ENCODE measurements at places on chromosomes 3 and 15.

GRCh38 chr15:35465783-35466182 is 80.2 kb downstream of the DPH6 start:
- no peak for DNase-seq

DNA sequence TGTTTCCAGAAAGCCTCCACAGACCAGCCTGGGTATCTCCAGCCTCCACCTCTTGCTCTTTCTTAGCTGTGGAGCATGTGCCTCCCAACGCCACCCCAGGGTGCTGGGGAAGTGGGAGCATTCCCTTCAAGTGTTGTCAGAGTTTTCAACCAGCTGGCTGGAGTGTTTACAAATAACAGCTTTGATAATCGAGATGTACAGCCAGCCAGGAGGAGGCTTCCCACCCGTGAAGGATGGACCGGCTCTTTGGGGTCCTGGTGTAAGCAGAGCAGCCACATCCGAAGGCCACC is 8.5 kb upstream of the OXTR start:
- DNase-seq = no peak

DNA sequence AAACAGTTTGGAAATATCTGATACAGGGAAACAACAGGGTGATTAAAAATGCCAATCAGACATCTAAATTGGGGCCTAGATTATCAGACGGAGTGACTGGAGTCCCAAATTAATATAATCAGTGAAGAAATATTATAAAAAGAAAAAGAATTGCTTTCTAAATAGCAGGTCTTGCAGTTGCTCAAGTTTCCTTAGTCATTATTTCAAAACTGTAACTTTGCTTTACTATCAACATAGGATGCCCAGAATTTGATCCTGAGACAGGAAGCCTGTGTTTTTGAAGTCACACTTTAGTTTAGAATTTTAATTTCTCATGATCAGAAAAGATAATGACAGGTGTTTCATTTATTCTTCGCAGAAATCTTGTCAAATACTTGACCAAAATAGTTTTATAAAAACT is 105.9 kb downstream of the IL1RAP start:
- no peak for DNase-seq

DNA sequence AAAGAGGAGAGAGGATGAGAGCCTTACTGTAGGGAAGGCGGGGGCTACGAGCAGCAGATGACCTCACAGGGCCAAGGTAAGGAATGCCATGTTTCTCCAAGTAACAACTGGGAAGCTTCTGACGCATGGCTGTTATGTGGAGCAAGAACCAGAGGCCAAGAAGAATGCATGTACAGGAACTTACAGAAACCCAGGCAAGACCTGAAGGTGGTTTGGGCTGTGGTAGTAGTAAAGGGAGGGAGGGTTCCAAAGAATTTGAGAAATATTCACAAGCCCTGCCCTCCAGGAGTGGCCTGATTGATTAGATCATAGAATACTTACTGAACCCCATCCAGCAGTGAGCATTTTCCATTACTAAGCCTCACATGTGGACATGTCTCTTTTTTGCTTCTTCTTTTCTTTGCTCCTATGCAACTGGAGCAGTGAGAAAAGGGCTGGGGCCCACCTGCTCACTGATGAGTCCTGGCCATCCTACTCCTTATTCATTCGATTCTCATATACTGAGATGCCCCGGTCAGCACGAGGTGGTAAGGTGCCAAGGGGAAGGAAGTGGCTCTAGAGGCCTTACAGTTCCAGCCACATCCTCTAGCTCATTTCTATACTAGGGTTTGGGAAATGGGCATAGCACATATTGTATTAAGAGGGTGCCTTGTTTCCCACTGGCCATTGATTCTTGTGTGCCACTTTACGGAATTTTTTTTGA is 8.3 kb upstream of the SLC12A8 start:
- no peak for DNase-seq

DNA sequence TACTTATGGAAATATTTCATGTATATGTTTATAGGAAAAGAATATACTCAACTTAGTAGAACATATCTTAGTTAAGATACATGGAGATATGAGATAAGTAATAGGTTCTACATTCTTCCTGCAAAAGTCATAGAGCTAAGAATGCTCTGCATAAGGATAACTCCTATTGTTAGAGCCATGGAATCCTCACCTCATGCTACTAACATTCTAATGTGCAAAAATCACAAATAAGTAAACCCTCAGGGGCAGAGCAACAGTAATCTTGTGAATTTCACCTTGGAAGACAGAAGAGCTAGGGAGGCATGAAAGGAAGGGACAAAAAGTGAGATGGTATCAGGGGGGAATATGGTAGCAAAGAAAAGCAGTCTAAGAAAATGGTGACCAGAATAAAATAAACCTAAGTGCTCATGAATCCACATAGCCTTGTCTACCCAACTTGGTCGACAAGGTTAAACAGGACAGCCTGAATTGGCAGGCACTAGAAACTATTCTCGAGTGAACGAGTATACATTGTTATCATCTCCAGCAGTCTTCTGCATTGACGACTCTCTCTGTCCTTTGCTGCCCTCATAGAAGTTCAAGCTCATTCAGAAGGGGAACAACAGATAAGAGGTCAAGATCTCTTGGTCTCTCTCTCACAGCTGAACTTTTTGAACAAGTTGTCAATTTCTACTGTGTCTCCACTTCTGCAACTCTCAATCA is 52.8 kb downstream of the XRN1 start:
- DNase-seq = no peak

DNA sequence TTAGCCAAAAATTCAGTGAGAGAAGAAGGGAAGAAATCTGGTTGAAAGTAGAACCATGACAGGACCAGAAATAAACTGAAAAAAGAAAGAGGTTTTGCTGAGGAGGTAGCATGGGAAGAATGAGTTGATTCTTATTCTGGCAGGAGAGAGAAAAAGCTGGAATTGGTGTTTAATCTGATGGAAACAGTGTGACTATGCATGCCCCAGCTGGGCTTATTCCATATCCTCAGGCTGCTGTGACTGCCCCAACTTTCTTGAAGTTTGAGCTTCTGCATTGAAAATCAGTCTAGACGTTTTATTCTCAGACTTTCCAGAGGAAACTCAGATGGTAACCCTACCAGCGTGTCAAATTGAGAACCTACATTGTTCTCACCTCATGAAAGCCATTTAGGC is 352.5 kb upstream of the DCBLD2 start:
- no peak for DNase-seq

DNA sequence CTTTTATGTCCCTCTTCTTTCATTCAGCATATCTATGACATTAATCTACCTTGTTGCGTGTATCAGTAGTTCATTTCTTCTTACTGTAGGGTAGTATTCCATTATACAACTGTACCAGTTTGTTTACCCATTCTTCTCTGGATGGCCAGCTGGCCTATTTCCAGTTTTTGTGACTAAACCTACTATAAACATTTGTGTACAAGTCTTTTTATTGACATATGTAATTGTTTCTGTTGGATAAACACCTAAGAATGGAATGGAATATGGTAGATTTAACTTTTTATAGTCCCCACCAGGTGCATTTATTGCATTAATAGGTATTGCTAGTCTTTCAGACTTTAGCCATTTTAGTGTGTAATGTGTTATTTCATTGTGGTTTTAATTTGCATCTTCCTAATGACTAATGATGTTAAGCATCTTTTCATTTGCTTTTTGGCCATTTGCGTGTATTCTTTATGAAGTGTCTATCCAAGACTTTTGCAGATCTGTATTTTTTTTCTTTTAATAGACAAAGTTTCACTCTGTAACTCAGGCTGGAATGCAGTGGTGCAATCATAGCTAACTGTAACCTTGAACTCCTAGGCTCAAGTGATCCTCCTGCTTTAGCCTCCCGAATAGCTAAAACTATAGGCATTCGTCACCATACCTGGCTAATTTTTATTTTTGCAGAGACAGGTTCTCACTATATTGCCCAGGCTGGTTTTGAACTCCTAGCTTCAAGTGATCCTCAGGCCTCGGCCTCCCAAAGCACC is 41.9 kb upstream of the XRN1 start:
- DNase-seq = no peak

- peak; percentile 17 for DNase-seq
Measured at GRCh38 chr15:63189941-63190768, 749 bp downstream of the RAB8B start.

DNA sequence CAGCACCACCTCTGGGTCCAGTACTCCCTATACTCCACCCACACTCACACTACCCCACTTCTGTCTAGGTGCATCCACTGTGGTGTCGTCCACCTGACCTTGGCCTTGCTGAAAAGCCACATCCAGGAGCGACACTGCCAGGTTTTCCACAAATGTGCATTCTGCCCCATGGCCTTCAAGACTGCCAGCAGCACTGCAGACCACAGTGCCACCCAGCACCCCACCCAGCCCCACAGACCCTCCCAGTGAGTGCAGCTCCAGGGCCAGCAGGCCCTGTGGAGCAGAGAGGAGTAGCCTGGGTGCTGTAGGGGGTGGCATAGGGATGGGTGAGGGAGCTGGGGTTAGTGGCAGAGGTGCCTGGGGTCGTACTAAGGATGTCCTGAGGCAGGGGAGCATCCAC is 19.4 kb upstream of the ALPK3 start:
- DNase-seq = no peak

GRCh38 chr3:54698054-54698453 is 229.8 kb downstream of the LRTM1 start:
- peak; percentile 22 for DNase-seq

- DNase-seq = no peak
Measured at GRCh38 chr15:99404454-99404853, 153.2 kb downstream of the LRRC28 start.

- DNase-seq = no peak
Measured at GRCh38 chr15:62641825-62642224, 400.7 kb upstream of the TPM1 start.

- peak; percentile 33 for DNase-seq
Measured at GRCh38 chr3:11651900-11652299, 8.2 kb upstream of the VGLL4 start.

DNA sequence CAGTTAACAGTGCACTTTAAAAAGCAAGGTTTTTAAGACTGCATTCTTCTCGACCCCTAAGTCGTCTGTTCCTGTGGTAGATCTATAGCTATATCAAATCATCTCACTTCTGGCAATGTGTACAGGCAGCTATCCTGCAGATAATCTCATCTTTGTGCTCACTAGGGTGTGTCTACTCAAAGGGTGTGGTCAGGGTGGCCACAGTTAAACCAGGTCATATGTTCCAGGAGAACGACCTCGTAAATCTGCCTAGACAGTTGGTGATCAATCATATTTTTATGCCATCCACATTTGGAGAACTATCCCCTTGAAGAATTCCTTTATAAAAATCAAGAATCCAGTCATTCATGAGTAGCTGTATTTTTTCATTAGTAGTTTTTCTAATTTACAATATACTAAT is 3.0 kb downstream of the VEPH1 start:
- DNase-seq = peak; percentile 93

GRCh38 chr3:17074559-17074958 is 189.8 kb downstream of the PLCL2 start:
- DNase-seq = no peak

GRCh38 chr3:160809453-160809852 is 53.4 kb downstream of the PPM1L start:
- DNase-seq = no peak

DNA sequence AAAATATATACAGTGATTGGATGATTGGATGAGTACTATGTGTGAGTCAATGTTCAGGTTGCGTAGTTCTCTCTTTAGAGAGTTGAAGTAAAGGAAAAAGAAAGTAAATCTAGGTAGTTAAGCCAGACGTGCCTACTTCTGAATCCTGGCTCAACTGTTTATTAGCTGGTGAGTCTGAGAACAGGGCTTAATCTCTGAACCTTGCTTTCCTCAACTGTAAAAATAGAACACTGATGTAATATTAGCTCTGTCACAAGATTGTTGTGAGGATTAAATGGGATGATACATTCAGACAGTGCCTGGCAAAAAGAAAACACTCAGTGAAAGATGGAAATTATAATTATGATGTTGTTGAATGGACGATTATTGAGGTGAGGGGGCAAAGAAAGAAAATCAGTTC is 413.4 kb downstream of the MAGI1 start:
- no peak for DNase-seq

GRCh38 chr15:91342097-91342496 is 242.0 kb downstream of the SV2B start:
- DNase-seq = no peak

DNA sequence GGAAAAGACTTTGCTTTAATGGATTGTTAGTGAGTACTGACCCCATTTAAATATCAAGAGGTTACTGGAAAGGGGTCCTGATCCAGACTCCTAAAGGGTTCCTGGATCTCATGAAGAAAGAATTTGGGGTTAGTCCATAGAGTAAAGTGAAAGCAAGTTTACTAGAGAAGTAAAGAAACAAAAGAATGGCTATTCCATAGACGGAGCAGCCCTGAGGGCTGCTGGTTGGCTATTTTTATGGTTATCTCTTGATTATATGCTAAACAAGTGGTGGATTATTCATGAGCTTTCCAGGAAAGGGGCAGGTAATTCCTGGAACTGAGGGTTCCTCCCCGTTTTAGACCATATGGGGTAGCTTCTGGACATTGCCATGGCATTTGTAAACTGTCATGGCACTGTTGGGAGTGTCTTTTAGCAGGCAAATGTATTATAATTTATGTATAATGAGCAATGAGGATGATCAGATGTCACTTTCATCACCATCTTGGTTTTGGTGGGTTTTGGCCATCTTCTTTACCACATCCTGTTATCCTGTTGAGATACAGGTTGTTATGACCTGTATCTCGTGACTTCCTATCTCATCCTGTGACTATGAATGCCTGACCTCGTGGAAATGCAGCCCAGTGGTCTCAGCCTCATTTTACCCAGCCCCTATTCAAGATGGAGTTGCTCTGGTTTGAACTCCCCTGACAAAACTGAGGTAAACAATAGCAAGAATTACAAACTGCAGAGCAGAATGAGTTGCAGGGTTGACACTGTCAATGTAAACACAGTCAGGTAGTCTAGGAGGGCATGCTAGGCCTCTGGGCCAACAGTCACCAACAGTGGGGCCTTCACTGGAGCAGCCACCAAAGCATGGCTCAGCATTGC is 10.3 kb upstream of the GPR160 start:
- no peak for DNase-seq

DNA sequence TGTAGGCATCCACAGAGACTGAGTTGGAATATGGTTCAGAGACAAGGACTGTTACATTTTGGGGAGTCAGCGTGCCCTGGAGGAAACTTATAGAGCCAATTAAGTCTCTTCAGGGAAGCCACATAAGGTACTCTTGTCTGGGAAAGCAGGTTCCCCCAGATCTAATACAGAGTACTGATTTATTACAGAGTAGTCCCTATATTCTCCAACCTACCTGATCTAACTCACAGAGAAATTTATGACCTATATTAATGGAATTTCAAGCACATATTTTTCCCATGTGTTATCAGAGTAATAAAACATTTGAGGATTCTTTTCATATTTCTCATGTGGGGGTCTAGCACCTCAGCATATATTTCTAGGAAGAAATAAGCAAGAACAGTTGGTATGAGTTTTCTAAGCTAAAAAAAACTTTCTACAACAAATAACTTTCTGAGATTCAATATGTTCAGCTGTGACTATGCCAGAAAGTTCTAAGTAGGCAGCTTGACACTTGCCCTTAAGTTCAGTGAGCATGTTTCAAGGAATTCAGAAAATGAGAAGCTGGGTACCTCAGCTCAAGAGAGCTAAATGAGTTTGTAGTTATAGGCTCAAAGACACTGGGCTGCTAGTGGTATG is 75.3 kb upstream of the COL8A1 start:
- DNase-seq = no peak

GRCh38 chr15:63066272-63066671 is 23.7 kb downstream of the TPM1 start:
- DNase-seq = no peak
